H1 (cell line): ENCODE measurements at places on chromosomes 1 and 21.

DNA sequence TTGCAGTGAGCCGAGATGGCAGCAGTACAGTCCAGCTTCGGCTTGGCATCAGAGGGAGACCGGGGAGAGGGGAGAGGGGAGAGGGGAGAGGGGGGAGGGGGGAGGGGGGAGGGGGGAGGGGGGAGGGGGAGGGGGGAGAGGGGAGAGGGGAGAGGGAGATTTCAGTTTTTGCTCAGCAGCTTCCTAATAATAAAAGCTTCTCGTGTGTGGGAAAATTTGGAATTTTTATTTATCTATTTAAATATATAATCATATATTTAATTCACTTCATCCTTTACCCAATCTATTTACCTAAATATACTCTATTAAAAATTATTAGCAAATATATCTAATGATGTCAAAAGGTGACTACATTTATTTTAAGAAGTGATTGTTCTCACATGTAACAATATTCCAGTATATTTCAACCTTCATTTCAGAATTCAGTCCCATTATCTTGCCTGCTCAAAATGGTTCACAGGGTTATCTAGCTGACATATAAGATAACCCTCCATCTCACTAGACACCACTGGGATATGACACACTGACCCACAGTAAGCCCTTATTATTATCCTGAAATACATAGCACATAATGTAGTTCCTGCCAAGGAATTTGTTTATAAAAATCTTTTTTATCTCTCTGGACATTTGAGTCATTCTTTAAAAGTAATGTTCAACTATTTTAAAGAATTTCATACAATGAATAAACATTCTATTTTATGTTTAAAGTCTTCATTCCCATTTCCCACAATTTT, 105.9 kb downstream of the GPATCH2 start:
- no peak for DNase-seq

DNA sequence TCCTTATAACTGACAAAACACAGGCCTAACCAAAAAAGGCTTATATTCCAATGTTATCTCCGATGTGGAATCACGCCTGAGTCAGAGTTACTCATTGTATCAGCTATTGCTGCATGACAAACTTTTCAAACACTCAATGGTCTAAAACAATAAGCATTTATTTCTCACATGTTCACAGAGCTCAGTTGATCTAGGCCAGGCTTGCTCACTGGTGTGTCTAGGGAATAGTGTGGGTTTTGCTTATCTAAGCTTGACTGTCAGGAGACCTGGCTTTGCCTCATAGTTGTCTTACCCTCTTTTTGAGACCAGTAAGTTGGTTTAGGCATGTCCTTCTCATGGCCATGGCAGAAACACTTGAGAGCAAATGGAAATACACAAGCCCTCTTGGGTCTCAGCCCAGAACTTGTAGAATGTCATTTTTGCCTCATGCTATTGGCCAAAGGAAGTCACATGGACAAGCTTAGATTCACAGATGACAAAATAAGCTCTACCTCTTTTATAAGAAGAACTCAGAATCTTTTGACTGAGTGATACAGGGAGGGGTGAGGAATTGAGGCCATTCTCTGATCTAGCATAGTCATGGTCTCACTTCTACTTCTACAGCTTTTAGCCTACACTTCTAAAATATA, 130.8 kb downstream of the HMCN1 start:
- no peak for DNase-seq

GRCh38 chr21:26958788-26959187, 8.1 kb downstream of the ADAMTS5 start:
- no peak for DNase-seq

DNA sequence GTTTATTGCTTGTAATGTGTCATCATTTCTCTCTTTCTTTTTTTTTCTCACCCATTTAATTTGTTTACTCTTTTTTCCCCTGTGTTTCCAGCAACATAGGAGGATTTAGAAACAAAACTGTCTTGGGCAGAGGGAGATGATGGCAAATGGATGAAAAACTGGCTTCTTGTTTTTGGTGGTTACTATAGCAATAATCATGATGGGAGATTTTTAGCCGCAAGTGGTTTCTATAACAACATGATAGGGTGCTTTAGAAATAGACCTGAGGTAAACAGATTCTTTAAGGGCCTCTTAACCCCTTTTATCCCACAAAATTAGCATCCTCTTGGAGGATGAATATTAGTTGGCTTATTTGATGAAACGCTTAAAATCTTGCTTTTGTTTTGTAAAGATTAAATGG, 51.6 kb downstream of the CRB1 start:
- no peak for DNase-seq

GRCh38 chr1:109531826-109532364, 7.8 kb upstream of the GPR61 start:
- no peak for DNase-seq

DNA sequence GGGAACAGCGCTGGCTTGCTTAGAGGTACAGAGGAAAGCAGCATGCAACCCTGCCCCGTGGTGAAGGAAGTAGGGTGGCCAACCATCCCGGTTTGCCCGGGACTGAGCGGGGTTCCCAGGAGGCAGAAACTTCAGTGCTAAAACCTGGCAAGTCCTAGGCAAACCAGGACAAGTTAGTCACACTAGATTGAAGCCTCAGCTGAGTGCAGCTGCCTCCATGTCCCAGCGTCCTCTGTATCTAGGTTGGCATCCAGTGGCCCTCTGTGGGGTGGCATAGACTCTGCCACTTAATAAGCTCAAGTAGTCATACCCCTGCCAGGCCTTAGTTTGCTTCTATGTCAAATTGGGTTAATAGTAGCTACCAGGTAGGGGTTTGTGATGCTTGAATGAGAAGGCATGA, 67.1 kb downstream of the ATP2B4 start:
- no peak for DNase-seq

DNA sequence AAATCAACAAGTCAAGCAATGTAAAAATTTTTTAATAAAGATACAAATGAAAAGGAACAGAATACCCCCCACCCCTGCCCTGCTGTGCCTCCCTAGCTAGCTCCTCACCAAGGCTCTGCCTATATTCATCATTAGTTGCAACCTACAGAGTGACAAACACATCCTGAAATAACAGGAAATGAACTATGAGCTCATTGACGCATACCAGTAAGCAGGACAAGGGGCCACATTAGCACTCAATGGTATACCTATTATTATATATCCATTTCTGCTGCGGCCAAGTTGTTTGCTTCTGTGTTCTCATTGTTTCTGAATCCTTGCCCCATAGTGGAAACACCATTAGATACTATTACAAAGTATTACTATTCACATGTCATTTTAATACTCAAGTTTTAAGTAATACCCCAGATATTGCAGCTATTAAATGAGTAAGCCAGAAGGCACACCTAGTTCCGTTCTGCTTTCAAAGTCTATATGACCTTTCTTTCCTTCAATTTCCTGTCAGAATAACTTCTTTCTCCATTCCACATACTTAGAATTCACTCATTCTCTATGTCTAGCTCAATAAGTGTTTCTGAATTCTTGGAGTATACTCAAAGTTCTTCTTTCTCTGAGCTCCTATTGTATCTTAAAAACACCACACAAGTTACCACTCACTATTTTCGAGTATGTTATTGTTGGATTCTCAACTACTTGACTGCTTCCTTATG, 1214.9 kb downstream of the PLA2G4A start:
- DNase-seq, result no peak
